ENCODE measurements at places on chromosomes 12 and 14.

DNA sequence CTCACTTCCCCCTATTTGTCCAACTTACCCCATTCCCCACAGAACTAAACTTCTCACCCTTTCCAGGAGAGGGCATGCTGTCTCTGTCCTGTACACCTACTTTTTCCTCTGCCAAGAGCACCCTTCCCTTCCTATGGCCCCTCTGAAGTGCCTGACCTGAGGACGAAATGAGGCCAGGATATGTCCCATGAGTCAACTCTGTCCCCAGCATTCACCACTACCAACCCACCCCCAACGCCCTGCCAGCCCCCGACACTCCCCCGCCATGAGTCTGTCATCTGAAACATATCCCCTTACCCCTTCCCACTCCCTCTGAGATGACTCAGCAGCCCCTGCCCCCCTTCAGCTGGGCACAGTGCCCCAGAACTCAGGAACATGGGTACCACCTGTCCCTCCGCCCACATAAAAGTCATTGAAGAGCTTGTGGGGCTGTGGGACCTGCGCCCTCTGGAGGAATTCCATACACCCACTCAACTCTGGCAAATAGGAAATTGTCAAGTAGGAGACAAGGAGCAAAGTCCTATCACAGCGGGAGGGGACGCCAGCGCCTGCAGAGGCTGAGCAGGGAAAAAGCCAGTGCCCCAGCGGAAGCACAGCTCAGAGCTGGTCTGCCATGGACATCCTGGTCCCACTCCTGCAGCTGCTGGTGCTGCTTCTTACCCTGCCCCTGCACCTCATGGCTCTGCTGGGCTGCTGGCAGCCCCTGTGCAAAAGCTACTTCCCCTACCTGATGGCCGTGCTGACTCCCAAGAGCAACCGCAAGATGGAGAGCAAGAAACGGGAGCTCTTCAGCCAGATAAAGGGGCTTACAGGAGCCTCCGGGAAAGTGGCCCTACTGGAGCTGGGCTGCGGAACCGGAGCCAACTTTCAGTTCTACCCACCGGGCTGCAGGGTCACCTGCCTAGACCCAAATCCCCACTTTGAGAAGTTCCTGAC is 26.3 kb downstream of the ITGA7 start:
- DNase-seq, result peak; percentile 59

GRCh38 chr12:27627123-27627852 is 69.0 kb upstream of the REP15 start:
- DNase-seq, result no peak

DNA sequence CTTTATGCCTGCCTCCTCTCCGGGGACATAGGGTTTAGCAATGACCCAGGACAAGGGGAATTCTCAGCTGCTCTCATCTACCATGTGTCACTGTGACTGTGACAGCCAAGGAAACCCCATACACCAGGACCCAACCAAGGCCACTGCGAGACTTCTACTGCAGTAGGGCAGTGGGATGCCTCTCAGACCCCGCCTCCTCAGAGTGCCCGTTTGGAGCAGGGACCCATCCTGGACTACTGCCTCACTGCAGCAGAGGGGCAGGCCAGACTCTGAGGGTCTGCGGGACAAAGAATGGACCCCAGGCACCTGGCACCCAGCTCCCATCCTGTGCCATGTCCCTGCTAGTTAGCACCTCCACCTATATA is 71.3 kb upstream of the DDX11 start:
- DNase-seq, result no peak

DNA sequence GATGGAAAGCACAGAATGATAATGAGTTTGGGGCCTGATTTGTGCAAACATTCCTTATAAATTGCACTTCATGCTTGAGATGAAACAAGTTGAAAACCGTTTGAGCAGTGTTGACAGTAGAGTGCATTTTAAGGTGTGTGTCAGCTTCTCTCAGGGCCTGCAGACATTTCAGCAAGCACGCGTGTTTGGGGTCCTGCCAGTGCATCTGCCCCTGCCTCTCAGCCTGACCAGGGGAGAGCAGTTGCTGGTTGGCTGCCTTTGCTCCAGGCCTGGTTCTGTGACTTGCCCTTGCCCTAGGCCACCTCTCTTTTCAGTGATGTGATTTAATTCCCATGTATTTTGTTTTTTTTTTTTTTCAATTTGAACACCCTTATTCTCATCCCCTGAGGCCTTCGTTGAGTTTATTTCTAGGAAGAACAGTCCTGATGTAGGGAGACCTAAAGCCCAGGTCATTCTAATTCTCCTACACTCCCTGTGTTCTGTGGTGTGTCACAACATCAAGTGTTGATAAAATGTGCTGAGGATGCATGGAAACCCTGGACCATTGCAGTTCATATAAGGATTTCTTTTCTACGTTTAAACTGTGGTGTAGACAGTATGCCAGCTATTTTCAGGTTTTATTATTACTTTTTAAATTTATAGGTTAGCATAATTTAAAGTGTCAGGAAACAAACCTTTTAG is 40.1 kb upstream of the AMN start:
- DNase-seq, result peak; percentile 51

- no peak for DNase-seq
These were observed 96.7 kb downstream of the CCER1 start for GRCh38 chr12:90858252-90858651.

DNA sequence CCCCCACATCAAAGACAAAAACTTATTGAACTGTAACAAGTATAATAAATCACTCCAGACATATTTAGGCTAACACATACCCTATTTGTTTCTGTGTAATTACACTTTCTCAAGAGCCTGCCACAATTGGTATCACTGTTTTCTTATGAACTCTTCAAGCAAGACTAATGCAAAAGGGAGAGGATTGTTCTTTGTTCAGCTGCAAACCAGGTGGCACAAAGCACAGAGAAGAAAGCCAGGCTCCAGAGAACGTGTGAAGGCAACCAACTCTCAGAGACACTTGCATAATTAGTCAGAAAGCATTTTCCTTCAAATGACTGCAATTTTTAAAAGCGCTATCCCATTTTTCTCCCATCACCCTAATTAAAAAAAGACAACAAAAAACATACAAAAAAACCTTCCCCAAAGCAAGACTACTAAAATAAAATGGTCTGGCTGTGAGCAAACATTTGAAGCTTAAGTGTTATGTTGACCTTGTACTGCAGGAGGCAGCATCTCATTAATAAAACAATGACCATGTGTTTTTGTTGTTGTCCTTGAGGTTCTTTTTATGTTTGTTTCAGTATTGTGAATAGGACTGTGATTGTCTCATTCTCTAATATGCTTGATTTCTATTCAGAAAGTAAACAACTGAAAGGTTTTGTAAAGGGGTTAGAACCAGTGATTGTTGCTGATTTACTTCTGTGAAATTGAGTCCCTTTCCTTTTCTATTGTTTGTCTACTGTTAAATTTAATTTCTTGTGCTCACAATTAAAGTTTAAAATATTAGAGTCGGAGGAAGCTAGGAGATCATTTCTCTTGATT is 452.7 kb upstream of the PDE3A start:
- peak; percentile 33 for DNase-seq

GRCh38 chr12:53431187-53431586 is 7.5 kb downstream of the AMHR2 start:
- no peak for DNase-seq

- DNase-seq, result peak; percentile 40
These were observed 120.3 kb downstream of the FBXL14 start for GRCh38 chr12:1474041-1474573.

DNA sequence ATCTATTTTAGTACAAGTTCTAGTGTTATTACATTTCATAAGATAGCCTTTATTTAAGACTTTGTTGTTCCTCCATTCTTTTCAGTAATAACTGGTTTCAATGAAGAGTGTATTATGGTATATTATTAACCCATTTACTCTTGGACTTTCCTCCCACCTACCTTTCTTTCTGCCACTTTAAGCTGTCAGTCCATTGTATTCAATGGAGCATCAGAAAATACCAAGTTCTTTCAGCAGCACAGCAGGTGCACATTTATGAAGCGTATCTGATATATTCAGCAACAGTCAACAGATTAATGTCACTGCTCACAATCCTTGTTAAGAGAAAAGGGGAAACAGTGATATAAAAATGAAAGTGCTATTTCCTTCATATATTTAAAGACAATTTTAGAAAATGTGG is 660.9 kb downstream of the C12orf50 start:
- DNase-seq, result no peak

GRCh38 chr14:60242429-60242828 is 6.6 kb upstream of the PPM1A start:
- no peak for DNase-seq

DNA sequence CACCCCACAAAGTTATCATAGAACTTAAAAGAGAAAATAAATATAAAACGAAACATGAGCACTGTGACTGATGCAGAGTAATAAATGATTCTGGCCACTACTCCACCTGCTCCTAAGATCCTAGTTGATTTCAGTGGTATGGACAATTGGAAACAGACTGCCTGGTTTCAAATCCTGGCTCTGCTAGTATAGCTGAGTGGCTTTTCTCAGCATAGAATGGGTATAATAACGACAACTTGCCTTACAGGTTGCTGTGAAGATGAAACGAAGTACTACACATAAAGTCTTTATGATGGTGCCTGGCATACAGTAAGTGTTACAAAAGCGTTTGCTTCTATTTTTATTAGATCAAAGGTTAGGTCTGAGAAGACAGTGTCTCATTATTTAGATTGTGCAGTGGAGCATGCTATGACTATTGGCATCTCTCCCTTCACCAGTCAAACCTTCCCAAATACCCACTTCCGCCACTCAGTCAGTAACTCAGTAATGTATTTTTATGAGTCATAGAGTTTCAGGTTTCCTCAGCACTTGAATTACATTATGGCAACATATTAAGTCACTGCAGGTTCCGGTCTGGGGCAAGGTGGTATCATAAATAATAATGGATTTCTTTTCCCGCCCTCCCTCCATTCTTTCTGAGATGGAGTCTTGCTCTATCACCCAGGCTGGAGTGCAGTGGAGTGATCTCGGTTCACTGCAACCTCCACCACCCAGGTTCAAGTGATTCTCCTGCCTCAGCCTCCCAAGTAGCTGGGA is 29.7 kb upstream of the NR2C1 start:
- no peak for DNase-seq

GRCh38 chr14:98984027-98984718 is 287.8 kb downstream of the BCL11B start:
- no peak for DNase-seq

Measured in muscle of back (tissue), 13 donors.